GM23248 (cell line): ENCODE measurements at places on chromosomes 12 and 14. TPM values are rescaled to one million over a fixed set of nuclear protein-coding genes. Genes with fewer than 3 reads are reported as not detected.

C12orf60 gene
- 1.2 and 2.3 TPM in 2 replicates for total RNA-seq

DNA sequence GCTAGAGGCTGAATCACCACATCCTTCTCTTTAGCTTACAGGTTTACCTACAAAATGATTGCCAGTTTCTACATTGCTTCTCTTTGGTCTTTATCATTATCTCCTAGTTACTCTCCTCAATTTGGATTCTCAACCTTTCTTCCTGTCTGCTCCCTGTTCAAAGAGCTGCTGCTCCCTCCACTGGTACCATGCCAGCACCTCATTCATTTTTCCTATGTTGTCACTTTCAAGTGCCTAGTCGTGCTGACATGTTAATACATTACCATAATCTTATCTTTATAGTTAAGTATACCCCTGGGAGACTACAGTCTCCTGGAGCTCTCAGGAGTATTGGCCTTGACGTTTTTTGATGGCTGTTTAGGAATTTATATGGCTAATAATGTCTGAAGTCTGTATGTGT, 14.2 kb downstream of the FRS2 start:
- no peak for DNase-seq

TMEM119 gene
- total RNA-seq = 58.6 and 93.2 TPM in 2 replicates

GRCh38 chr12:13566292-13566691, 369.8 kb downstream of the EMP1 start:
- DNase-seq = peak; percentile 43

DNA sequence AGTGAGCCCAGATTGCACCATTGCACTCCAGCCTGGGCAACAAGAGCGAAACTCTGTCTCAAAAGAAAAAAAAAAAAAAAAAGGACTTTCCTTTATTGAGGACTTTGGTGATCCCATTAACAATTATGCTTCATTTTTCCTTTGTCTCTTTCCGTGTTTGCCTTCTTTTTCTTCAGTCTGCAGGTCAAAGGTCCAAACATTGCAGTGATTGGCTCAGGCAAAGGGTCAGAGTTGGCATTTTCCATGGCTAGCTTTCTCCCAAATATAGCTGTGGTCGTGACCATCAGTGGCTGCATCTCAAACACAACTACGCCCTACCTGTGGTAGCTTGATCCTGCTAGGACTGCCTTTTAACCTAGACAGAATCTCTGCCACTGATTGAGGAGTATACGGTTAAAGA, 7.0 kb upstream of the DNAL1 start:
- DNase-seq = no peak
